AG20443 (cell line): ENCODE measurements at places on chromosomes 12 and 14.

GRCh38 chr14:30214461-30215090 lies 286.9 kb upstream of the PRKD1 start:
- DNase-seq: peak; percentile 64

- no peak for DNase-seq
Measured at GRCh38 chr14:91349481-91350074, 68.0 kb downstream of the CCDC88C start.

- no peak for DNase-seq
Measured at GRCh38 chr14:103190741-103191140, 67.5 kb downstream of the TNFAIP2 start.

- DNase-seq: no peak
Measured at GRCh38 chr12:118038137-118038536, 21.6 kb downstream of the RFC5 start.

DNA sequence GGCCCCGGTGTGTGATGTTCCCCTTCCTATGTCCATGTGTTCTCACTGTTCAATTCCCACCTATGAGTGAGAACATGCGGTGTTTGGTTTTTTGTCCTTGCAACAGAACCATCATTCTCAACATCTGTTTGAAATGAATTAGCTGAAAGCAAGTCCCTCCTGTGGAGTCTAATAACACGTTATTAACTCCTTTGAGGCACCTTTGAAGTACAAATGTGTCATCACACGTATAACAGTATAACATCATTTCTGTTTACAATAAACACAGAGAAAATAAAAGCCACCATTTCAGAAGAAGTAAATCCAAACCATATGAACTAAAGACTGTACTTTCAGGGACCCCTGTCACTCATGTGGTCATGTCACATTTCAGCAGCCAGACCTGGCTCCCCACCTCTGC lies 198.5 kb downstream of the STXBP6 start:
- no peak for DNase-seq

GRCh38 chr12:123237646-123238329 lies 4.6 kb downstream of the MTRFR start:
- peak; percentile 70 for DNase-seq

DNA sequence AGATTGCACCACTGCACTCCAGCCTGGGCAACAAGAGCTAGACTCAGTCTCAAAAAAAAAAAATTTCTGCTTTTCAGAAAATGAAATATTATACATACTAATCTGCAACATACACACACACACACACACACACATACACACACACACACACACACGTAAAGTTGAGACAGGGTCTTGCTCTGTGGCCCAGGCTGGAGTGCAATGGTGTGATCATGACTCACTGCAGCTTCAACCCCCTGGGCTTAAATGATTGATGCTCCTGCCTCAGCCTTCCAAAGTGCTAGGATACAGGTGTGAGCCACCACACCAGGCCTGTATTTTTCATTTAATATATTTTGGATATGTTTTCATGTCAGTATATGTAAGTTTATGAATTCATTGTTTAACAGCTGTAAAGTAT lies 18.8 kb upstream of the WDR20 start:
- DNase-seq: no peak

DNA sequence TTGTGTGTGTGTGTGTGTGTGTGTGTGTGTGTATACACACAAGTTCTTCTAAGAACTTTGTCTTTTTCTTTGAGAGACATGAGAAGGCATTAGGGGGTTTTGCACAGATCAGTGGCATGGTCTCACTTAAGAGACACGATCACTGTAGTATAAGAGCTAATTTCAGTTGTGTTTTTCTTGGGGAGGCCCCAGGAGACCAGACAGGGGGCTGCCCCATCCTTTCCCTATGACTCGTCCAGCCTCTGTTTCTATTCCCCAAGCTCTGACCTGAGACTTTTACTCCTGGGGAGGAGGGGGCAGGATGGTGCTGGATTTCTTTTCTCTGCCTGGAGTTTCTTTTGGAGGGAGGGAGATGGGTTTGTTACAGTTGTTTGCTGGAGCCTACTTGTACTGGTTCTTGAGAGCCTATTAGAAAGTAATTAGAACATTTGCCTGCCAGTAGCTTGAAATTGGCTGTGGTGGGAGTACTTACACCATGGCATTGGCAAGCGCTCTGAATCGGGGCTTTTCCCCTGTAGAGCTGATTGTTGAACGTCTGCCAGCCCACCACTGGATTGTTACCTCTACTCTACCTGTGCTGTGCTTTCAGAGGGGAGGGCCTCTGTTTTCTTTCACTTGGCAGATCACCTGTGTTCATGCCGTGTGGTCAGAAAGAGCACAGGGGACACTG lies 109.5 kb downstream of the TSPAN9 start:
- no peak for DNase-seq

DNA sequence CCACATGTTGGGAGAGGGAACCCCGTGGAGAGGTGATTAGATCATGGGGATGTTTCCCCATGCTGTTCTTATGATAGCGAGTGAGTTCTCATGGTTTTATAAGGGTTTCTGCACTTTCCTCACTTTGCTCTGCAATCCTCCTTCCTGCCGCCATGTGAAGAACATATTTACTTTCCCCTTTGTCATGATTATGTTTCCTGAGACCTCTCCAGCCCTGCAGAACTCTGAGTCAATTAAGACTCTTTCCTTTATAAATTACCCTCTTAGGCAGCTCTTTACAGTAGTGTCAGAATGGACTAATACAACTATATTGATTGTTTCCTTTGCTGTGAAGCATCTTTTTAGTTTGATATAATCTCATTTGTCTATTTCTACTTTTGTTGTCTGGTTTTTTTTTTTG lies 13.1 kb upstream of the RASSF9 start:
- DNase-seq: no peak

DNA sequence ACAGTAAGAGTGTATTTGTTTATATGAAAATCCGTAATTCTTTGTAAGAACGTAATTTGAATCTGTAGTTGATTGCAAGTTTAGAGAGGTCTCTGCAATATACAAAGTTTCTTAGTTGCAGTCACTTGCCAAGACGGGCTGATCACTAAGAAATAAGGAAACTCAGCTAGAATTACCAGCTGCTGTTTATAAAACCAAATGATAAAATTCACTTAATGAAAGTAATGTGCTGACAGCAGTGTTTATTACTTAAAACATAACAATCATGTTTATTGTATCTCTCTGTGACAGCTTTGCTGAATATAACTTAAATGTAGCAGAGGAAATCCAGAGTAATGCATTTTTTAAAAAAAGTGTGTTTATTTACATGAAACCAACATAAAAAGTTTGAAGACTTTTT lies 31.2 kb downstream of the SRGAP1 start:
- DNase-seq: no peak

GRCh38 chr14:49930720-49931119 lies 37.8 kb downstream of the ARF6 start:
- no peak for DNase-seq

DNA sequence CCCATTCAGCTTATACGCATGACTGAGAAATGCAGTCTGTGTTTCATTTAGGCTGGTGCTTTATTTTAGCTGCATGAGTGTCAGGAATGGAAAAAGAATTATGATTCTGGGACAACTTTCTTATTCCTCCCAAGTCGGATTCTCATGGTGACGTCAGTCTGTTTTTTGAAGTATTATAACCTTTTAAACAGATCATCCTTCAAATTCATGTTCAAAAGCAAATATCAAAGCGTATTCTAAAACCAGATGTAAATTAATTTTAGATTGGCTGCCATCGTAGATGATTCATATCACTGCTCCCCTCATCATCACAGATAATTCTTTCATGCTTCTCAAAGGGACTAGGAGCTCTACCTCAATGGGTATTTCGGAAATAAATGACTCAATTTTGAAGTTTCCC lies 15.0 kb downstream of the FNTB start:
- DNase-seq: no peak

- peak; percentile 23 for DNase-seq
Measured at GRCh38 chr12:39441963-39442830, 723 bp downstream of the KIF21A start.

DNA sequence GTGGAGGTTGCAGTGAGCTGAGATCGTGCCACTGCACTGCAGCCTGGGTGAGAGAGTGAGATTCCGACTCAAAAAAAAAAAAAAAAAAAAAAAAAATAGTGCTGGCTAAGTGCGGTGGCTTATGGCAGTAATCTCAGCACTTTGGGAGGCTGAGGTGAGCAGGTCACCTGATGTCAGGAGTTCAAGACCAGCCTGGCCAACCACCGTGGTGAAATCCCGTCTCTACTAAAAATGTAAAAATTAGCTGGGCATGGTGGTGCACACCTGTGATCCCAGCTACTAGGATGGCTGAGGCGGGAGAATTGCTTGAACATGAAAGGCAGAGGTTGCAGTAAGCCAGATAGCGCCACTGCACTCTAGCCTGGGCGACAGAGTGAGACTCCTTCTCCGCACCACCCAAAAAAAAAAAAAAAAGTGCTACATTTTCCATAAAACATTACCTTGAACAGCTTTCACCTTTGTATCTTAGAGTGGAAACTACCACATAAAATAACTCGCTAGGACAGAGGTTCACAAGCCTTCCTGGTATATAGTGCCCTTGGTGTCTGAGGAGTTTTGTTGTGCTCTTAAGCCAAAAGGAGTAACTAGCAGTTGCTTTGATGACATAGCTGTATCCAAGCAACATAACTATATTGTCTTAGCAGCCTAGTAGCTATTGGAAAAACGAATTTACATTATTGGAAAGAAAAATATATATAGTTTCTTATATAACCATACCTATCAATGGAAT lies 11.1 kb downstream of the PTGES3 start:
- DNase-seq: no peak

- DNase-seq: no peak
Measured at GRCh38 chr12:66916189-66916588, 237.3 kb upstream of the GRIP1 start.

DNA sequence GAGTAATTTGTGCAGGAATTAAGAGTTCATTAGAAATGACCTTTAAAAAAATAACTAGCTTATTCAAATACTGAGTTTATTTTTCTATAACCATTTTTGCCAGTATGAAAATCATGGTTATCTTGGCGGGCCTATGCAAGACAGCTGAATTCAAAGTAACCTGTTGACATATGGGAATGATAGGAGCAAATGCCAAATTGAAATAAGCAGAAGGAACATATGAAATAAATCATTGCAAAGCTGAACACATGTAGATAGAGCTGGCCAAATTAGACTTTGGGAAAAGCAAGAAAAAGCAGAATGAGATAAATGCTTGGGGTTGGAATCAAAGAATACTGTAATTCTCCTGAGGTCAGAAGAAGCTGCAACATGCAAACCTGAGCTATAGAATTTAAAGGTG lies 372.5 kb downstream of the ADAMTS20 start:
- DNase-seq: no peak

GRCh38 chr14:67763158-67763822 lies 53.1 kb downstream of the ZFYVE26 start:
- DNase-seq: no peak

DNA sequence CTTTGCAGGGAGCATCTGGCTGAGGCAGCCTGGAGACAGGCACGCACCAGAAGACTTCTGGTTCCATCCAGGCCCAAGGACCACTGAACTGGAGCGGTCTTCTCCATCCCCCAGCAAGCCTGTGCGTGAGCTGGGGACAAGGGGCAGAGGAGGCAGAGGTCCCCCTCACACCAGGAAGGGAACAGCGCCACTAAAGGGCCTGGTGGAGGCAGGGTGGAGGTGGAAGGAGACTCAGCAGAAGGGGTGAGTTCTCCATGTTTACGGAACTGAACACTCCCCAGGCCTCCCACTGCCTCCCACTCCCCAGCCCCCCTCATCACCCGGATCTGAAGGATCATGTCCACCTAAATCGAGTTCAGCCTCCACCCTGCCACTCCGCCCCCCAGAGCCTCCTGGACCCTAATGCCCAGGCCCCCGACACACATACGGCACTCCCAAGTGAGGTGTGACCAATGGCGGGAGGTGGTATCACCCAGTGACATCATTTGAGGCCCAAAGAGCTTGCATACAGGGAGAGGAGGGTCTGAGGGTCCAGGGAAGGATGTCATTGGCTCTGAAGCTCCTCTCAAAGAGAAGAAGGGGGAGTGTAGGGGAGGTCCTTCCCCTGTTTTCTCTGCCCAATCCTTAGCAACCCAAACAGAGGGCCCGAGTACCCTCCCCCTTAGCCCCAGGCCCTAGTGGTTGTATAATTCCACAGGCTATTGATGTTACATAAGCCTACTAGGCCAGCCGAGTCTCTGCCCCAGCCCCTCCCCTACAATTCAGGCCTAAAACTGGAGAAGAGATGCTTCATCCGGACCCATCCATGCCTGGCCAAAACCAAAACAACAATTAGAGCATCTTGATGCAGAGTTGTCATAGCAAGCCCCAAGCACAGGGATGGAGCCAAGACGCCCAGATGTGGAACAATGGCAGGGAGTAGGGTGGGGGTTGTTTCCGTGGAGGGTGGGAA lies 1.0 kb downstream of the FAIM2 start:
- no peak for DNase-seq

DNA sequence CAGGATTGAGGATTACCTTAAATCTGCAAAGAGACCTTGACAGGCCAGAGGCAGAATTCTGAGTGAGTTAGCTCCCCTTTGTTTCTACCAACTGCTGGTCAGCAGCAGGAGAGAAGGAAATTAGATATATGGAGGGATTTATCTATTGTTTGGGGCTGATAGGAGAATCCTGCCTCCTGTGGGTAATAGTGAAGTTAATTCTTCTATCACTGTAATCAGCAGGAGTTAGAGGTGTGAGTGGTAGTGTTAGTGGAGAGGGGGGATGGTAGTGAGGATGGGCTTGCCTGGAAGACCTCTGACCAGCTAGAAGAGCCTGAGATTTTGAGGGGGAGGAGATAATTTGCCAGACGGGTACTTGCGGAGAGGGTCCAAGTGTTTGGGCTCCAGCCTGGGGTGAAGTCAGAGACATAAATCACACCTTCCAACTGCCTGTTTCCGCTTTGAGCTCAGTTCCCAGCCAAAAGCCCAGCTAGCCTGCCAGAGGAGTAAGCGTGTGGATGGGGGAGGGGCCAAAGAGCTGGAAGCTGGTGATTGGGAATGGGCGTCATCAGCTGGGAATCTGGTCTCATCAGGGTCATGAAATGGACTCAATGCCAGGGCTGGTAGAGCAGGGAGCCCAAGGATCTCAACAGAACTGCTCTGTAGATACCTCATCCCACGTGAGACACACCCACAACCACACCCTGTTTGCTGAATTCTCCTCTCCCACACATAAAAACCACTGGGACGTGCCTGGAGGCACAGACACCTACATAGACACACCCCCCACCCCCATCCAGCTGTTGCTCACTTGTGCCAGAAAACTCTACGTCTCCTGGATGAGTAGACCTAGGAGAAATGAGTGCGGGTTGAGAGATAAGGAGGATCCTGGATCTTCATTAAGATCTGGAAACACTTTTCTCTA lies 13.1 kb upstream of the ITGA5 start:
- peak; percentile 75 for DNase-seq

- no peak for DNase-seq
Measured at GRCh38 chr12:71276541-71276940, 118.7 kb upstream of the TSPAN8 start.

GRCh38 chr12:64950711-64951298 lies 126.4 kb downstream of the TBC1D30 start:
- no peak for DNase-seq

- no peak for DNase-seq
Measured at GRCh38 chr12:49584591-49584990, 16.6 kb upstream of the MCRS1 start.
